Stimulated activated CD4-positive, alpha-beta T cell treated with anti-CD3 and anti-CD28 coated beads, Interleukin-2, amount 100 ng/mL, for 48 hours (primary cell): ENCODE measurements at places on chromosomes 1 and 21.

GRCh38 chr1:202010180-202011015 is at the start of gene ELF3:
Gene ELF3, plus strand, starts transcription at chr1:202010587. Its CDS starts 550 bp downstream, at chr1:202011137.
- DNase-seq, result no peak

DNA sequence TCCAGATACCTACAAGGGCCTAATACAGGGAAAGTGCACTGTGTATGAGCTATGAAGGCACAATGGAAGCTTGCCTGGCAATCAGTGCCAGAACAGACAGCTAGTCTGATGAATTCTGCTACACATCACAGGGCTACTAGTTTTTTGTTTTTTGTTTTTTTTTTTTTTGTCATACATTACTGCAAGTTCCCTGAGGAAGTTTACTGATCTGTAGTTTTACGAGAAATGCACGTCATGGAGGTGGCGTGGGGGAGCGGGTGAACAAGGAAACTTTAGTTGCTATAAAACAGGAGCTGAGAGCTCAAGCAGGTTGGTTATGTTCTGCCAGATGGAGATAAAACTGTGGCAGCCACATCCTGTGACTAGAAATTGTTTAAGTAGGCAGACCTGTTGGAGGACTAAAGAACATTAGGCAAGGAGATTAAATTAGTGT is 17.7 kb downstream of the PTPRC start:
- no peak for DNase-seq

- peak; percentile 74 for DNase-seq
Measured at GRCh38 chr1:17661546-17662157, 93.5 kb upstream of the ACTL8 start.

- DNase-seq, result no peak
Measured at GRCh38 chr1:7409278-7409677, 361.8 kb upstream of the VAMP3 start.

GRCh38 chr1:145991735-145992412 is 4.5 kb downstream of the TXNIP start:
- no peak for DNase-seq

GRCh38 chr1:9404117-9404914 is 111.6 kb downstream of the SPSB1 start:
- DNase-seq, result no peak

- DNase-seq, result no peak
Measured at GRCh38 chr1:43944860-43945259, 1.9 kb upstream of the IPO13 start.

GRCh38 chr1:221172841-221173240 is 293.6 kb downstream of the HLX start:
- no peak for DNase-seq

DNA sequence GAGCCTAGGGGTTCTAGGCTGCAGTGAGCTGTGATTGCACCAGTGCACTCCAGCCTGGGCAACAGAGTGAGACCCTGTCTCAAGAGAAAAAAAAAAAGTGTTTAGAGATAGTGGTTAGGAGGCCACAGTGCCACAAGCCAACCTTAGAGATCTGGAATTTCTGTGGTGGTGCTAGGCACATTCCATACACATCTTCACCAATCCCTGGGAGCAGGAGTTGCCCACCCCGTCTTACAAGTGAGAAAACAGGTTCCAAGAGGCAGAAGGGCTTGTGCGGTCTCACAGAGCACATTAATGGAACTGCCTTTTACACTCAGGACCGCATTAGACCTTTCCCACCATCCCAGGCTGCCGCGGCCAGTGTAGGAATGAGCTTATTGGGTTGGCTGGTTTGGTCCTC is 93.2 kb downstream of the EPHB2 start:
- DNase-seq, result no peak

DNA sequence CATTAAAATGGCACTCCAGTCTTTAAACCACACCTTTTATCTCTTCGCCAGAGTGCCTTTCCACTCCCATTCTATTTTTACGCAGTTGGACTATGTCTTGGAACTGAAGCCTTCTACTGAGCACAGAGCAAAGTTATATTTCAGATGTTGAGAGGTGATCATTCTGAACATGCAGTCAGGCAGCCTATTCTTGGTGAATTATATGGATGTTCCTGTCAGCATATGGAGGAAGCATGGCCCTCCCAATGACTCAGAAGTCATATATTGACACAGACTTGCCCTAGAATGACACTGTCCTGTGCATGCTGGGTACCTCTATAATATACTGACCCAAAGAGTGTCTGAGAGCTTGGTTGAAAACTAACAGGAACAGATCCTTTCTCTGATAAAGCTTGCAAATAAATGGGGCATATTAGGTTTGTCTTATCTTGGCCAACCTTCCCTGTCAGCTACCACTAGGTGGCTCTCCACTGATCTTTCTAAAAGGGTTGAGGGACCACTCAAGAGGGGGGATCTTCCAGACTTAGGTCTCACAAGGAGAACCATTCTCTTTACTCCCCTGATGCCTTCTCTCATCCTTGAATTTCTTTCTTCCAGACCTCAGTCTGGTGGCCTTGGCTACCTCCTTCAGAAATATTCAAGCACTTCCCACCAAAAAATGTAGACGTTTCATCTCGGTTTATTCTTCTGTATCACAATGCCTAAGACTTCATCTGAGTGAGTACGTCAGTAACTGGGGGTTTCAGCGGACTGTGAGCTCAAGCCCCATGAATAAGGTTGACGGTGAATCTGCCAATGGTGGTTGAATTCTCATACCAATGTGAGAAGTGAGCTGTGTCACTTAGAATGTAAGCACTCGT is 11.8 kb upstream of the ALG14 start:
- DNase-seq, result no peak

GRCh38 chr21:45290948-45291612 is 3.4 kb upstream of the POFUT2 start:
- DNase-seq, result no peak

GRCh38 chr21:35994613-35995012 is 65.7 kb downstream of the SETD4 start:
- DNase-seq, result no peak

DNA sequence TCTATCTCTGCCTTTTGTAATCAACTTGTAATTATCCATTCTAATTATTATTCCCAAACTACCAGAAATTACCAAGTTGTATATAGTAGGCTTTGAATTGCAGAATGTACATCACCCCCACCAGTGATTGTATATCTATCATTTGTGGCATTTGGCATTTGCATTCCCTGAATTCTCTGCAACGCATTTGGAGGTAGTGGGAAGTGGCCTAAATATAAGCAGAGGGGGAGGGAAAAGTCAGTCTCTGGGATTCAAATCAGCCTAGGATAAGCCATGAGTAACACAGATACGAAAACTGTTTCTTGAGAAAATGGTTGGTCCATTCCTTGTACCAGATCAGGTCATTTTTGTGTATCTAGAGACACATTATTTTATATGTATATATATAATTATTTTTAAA is 20.7 kb downstream of the DDX20 start:
- DNase-seq, result no peak

DNA sequence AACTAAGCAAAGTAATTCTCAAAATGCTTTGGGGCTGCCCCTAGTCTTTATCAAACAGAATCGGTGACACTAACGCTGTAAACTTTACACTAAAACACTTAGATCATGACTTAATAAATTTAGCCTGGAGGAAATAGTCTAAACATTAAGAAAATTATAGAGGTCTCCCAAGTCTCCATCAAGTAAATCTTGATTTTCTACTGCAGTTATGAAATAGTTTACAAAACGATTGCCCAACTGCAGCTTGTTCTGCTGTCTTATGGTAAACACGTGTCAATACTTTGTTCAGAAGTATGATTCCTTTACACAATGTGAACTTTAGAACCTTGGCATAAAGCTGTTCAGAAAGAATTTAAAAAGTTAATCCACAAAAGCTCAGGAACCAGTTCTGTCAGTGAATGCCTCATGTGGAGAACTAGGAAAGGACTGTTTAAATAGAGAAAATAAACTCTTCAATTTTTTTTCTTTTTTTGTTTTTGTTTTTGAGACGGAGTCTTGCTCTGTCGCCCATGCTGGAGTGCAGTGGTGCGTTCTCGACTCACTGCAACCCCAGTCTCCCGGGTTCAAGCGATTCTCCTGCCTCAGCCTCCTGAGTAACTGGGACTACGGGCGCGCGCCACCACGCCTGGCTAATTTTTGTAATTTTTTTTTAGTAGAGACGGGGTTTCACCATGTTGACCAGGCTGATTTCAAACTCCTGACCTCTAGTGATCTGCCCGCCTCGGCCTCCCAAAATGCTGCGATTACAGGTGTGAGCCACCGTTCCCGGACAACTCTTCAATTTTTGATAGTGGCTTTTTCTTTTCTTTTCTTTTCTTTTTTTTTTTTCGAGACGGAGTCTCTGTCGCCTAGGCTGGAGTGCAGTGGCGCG is 1.6 kb downstream of the DDI2 start:
- no peak for DNase-seq

GRCh38 chr1:29519108-29519787 is 282.9 kb downstream of the PTPRU start:
- DNase-seq, result no peak

DNA sequence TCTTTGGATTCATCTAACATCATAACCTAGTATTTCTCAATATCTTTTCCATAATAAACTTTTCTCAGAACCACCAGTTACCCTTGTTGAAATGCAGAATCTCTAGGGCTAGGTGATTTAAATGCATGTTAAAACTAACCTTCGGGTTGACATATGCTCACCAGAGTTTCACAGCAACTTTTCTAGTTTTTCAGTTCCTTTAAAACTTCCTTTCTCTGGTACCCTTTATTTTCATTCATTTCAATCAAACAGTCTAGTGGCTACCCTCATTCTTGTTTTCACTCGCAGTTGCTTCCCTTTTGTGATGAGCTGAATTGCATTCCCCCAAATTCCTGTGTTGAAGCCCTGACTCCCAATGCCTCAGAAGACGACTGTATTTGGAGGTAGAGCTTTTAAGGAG is 712.8 kb upstream of the CHRM3 start:
- DNase-seq, result no peak

- no peak for DNase-seq
Measured at GRCh38 chr21:30257773-30258172, 25.0 kb downstream of the KRTAP24-1 start.

DNA sequence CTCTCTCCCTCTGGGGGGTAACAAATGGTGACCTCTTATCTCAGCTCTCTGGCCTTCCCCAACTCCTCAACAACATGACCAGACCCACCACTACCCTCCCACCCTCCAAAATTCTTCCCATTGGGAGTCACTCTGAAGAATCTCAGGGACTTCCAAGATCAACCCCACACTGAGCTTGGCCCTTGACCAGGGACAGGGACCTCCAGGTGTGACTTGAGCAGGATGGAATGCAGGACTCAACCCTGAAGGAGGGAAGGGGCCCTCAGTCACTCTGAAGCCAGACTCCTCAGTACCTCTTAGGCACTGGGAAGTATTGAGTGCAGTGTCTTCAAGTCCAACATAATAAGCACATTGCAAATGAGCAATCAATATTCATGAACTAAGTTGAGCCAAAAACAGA is 1.9 kb downstream of the CASQ1 start:
- DNase-seq, result no peak

DNA sequence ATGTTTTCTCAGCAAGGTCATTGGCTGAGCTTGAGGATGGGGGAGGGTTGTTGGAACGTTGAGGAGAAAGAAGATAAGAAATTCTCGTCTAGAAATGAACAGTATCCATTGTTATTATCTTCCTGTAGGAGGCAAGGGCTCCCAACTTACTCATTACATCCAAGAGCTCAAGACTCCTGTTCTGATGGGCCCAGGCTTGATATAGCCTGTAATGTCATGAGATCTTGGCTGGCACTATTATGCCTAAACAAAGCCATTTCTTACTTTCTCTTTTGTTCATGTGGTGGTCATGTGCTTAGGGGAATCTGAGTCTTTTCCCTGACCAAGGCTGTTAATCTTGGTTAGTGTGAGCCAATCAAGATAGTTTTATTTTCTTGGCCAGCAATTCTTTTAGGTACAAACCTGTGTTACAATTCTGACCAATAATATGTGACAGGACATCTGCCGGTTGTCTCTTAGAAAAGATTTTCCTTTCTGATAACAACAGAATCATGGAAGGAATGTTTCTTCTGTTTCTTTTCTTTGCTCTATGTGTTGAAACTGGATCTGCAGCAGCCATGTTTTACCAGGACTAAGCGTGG is 15.2 kb upstream of the IGSF3 start:
- DNase-seq, result no peak

GRCh38 chr1:10796029-10796944 is at the start of gene CASZ1:
Gene CASZ1, minus strand, starts transcription at chr1:10796646. Its CDS starts 102,757 bp downstream, at chr1:10693889.
- no peak for DNase-seq

- DNase-seq, result no peak
Measured at GRCh38 chr21:46319186-46319585, 4.5 kb downstream of the C21orf58 start.

- no peak for DNase-seq
Measured at GRCh38 chr1:11245248-11245647, 17.1 kb downstream of the MTOR start.

GRCh38 chr1:220067269-220068204 is 21.2 kb upstream of the EPRS1 start:
- no peak for DNase-seq

- no peak for DNase-seq
Measured at GRCh38 chr1:245679821-245680780, 525.3 kb downstream of the KIF26B start.
